Nucleus accumbens (tissue), 56 donors: ENCODE measurements at places on chromosomes 7 and 10.

DNA sequence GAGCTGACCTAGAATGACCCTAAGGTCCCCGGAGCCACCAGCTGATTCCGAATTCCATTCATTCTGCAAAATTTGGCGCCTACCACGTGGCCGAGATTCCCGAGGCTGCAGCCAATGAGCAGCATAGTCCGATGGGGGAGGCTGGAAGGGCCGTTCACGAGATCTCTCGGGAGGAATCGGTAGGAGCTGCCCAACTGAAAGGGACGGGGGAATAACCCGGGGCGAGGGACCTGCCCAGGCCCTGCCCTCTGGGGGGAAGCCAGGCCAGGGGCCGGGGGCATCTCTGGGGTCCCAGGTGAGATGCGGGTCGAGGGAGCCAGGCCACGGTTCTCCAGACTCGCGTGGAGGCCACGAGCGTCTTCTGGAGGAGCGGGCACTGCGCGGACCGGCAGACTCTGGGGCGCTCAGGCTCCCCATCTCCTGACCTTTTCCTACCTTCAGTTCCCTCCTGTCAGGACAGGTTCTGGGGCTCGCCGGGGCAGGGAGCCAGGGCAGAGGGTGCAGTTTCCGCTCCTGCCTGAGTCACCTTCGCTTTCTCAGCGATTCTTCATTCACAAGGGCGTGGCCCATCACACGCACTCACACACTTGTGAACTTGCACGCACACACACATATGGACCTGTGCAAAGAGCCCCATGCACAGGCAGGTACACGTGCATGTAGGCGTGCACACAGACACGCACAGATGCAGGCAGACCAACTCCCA is 173.4 kb downstream of the RNF216 start:
- no peak for DNase-seq

- DNase-seq = no peak
Measured at GRCh38 chr7:2845034-2845592, 1.0 kb upstream of the GNA12 start.

DNA sequence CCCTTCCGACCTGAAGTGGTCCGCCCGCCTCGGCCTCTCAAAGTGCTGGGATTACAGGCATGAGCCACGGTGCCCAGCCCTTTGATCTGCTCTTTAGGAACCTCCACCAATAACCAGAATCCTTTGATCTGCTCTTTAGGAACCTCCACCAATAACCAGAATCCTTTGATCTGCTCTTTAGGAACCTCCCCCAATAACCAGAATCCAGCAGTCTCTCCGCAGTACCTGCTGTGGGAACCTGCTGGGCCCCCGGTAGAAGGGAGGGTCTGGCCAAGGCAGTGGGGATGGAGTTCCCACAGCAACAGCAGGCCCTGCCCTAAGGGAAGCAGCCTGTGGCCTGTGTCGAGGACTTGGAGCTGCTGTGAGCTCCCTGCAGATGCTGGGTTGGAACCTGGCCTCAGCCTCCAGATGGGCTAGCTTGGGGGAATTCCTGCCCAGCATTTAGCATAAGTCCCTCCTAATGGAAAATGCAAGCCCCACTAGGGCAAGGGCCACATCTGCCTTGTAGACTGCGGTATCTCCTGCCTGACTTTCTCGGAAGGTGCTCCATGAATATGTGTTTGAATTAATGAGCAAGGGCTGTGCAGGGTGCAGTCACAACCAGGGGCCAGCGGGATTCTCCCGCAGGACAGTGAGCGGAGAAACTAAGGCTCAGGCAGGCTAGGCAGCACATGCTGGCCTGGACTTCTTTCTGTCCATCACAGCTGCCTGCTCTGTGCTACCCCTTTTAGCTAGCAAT is 165.8 kb downstream of the UBE2H start:
- DNase-seq = no peak

DNA sequence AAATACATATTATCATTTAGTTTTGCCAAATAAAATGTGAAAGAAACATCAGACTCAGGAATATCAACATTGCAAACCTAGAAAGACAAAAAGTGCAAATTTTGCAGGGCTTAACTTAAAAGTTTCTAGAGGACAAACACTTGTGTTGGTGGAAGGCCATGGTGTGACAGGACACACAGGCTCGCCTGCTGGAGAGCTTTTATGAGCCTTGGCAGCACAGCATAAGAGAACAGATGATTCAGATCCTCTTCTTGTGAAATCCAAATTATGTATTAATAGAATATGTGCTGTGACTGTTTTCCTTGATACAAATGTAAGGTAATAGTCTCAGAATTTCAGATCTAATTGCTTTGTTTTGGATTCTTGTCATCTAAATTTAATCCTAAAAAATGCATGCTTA is 72.9 kb upstream of the ABCB5 start:
- DNase-seq = no peak

DNA sequence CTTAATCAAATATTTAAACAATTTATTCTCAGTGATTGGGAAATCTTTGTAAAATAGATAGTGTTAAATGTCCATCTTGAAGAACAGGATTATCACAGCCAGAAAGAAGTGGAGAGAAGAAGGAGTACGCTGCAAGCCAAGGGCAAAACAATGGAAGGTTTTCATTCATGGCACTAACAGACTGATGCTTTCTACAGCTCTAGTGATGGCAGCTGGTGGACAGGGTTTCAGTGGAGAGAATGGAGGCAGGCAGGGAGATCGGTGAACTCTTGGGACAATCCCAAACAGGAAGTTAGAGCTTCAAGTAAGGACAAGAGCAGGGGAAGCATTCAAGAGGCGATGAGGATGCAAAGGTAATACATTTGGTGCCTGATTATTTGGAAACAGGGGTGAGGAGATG is 207.0 kb downstream of the JAZF1 start:
- no peak for DNase-seq

DNA sequence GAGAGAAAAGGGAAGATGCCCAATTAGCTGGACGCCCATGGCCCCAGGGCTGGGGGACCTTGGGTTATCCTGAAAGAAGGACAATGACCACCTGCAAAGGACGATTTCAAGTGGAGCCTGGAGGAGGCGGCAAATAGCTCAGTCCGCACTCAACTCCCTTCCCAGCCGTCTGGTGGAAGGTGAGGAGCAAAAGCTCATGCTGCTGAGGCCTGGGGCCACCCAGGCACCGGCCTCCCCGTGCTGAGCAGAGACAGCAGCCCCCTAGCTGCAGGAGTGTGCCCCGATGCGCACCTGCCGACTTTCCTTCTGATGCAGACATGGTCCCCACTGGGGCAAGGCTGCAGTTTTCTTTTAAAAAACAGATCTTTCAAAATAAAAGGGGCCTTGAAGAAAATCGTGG is 7.9 kb downstream of the FAM20C start:
- DNase-seq = no peak

GRCh38 chr10:129934196-129934925 is 29.7 kb downstream of the EBF3 start:
- no peak for DNase-seq

- DNase-seq = no peak
Measured at GRCh38 chr7:28811701-28812430, 146.3 kb downstream of the TRIL start.
